ENCODE measurements at places on chromosomes 6 and 20.

- peak; percentile 73 for DNase-seq
These were observed 220.1 kb downstream of the HACE1 start for GRCh38 chr6:104639668-104640067.

- DNase-seq: peak; percentile 41
These were observed 1.6 kb downstream of the ZMYND8 start for GRCh38 chr20:47354714-47355488.

DNA sequence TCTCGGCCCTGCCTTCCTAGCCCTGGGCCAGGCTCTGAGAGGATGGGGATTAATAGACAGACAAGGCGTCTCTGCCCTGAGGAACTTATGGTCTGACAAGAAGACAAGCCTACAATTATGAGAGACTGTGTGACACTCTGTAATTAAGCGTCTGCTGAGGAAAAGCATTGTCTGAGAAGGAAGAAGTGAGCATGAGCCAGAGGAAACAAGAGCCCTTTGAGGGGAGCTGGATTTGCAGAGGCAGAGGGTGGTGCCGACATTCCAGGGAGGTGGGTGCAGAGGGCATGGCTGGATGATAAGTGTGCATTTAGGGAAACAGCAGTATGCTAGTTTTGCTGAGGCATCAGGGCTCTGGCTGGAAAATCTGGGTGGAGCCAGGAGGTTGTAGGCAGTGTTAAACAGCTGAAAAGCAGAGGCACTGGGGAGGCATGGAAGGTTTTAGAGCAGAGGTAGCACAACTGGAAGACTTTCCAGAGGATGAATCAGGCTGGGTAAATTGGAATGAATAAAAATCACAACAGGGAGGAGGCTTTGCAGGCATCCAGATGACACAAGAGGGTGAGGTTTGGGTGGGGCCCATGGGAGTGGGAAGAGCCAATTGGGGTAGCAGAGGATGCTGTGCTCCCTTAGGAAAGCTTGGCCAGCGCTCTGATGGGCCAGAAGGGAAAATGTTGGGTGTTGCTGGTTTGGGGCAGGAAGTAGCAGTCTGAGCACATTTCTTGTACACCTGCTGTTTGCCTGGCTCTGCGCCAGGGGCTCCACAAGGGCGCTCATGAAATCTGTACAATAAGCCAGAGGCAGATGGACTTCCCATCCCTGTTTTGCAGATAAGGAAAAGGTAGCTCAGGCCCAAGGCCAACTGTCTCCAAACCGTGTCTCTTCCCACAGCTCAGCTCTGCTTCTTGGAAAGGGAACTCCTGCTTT, 74.0 kb upstream of the MYL9 start:
- DNase-seq: peak; percentile 52

GRCh38 chr6:42565823-42566613, 2.2 kb downstream of the UBR2 start:
- peak; percentile 15 for DNase-seq

GRCh38 chr6:44446626-44447300, 59.3 kb downstream of the CDC5L start:
- peak; percentile 89 for DNase-seq

GRCh38 chr6:150646228-150646627, 46.5 kb downstream of the PLEKHG1 start:
- DNase-seq: no peak

DNA sequence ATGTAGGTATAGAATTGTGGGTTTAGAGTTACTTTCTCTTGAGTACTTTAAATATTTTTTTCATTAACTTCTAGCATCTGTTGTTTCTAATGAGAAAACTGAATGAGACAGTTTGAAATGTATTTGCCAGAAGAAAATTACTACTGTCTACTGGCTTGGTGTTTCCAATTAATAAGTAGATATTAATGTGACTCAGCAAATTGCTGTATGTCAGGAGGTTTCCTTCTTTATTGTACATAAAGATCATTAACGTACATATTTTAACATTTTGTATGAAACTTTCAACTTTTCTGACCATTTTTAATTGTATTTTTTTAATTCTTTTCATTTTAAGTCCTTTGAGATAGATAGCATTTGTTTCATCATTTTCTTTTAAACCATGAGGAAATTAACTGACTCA, 135.1 kb upstream of the SLC22A23 start:
- peak; percentile 9 for DNase-seq

DNA sequence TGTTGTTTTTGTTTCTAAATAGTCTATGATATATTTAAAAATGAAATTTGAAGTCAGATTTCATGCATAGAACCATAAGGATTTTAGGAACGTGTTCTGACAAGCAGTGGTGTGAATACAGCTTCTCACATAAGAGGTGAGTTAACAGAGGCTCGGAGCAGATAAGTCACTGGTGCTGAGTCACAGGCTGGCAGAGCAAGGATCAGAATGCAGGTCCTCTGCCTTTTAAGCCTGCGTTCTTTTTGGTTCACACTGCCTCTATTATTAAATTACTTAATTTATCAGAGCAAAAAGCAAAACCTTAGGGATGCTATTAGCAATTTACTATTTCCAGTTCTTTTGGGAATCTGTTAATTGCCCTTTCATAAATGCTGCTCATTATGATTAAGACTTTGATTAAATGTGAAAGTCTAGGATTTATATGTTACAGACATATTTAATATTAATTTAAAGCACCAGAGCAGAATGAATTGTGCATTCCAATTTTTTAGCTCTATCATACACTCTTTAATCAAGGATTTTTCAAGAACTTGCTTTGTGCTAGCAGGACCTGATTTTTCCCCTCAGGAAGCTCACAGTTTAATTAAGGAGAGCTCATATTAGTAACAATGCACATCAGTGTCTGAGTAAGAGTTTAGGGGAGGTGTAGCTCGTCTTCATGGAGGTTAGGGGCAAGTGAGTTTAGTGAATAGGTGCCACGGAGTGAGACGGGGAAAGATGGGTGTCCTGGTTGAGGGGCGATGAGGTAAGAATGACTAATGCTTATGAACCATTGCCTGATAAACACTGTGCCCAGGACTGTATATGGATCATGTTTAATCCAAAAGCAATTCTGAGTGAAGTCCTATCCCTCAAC, 212.7 kb upstream of the AGPAT4 start:
- DNase-seq: peak; percentile 25

DNA sequence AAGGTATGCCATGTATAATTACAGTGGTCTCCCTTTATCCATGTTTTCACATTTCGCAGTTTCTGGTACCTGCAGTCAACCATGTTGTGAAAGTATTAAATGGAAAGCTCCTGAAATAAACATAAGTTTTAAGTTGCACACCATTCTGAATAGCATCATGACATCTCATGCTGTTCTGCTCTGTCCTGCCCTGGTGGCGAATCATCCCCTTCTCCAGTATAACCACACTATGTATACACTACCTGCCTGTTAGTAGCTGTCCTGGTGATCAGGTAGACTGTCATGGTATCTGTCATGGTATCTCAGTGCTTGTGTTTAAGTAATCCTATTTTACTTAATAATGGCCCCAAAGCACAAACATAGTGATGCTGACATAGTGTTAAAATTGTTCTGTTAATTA, 97.1 kb downstream of the ZFAND3 start:
- no peak for DNase-seq

DNA sequence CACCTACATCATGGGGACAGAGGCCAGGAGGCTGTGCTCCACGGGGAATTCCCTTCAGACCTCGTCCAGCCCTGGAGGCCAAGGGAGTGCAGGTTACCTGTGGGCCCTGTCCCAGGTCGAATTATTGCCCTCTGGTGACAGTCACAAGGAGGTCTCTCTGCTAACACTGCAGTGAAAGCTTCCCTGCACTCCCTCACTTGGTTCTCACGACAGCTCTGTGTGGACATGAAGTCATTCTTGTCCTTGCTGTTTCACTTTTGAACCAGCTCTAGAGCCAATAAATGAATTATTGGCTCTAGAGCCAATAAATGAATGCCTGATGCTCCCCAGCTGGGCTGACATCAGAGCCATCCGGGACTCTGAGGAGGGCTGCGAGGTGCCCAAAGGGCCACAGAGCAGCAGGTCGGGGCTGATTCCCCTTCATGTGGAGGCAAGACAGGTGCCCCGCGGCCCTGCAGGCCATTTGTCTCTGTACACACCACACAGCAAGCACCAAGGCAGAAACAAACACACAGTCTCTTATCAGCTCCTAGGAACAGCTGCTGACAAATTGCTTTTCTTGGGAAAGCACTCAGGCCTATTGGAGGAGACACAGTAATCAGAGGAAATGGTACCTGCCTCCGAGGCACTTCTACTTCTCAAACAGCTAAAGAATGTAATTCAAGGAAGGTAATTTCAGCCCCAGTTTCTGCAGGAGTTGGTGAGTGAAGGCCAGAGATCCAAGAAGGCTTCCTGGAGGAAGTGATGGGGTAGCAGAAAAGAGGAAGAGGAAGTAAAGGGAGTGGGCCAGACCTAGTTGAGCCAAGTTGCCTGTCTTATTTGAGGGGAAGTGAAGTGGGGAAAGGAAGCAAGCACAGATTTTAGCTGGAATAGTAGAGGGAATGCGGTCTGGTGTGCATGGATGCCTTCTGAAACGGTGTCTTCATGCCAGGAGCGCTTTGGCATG, 27.5 kb upstream of the TBXT start:
- DNase-seq: no peak

- no peak for DNase-seq
These were observed 7.8 kb upstream of the NCOA3 start for GRCh38 chr20:47493963-47494293.

GRCh38 chr6:34358389-34358905, 34.0 kb downstream of the NUDT3 start:
- DNase-seq: peak; percentile 75

DNA sequence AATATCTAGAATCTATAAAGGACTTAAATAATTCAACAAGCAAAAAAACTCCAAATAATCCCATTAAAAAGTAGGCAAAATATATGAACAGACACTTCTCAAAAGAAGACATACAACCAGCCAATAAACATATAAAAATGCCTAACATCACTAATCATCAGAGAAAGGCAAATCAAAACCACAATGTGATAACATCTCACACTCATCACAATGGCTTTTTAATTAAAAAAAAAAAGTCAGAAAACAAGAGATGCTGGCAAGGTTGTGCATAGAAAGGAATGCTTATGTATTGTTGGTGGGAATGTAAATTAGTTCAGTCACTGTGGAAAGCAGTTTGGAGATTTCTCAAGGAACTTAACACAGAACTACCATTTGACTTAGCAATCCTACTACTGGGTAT, 979.6 kb upstream of the MAP3K7 start:
- no peak for DNase-seq

DNA sequence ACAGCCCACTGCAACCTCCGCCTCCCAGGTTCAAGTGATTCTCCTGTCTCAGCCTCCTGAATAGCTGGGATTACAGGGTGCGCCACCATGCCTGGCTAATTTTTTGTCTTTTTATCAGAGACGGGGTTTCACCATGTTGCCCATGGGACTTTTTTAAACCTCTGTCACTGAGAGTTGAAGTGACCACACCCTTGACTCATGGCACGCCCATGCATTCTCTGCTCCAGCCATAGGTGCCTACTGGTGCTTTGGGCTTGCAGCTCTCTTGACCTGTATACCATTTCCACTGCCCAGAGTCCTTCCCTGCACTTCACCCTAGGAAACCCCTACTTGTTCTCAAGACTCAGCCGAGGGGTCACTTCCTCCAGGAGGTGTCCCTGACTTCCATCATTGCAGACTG, 2.4 kb upstream of the SCRT2 start:
- no peak for DNase-seq

GRCh38 chr20:44035924-44036323, 121.3 kb downstream of the TOX2 start:
- DNase-seq: no peak

DNA sequence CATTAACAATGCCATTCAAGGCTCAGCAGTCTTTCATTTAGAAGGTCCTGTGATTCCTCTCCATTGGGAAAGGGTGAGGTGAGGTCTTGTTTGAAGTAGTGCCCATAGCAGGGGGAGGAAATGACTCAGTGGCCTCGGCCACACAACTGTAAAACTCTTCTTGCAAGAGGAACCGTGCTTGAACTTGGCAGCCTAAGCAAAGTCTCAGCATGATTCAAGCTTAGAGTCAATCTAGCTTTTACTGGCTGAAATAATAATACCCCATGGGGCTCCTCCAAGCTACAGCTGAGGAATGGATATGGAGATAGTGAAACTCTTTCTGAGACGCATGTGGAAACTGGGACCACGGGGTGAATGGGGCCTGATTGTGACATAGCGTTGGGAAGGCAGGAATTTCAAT, 428.2 kb downstream of the BMP2 start:
- no peak for DNase-seq

DNA sequence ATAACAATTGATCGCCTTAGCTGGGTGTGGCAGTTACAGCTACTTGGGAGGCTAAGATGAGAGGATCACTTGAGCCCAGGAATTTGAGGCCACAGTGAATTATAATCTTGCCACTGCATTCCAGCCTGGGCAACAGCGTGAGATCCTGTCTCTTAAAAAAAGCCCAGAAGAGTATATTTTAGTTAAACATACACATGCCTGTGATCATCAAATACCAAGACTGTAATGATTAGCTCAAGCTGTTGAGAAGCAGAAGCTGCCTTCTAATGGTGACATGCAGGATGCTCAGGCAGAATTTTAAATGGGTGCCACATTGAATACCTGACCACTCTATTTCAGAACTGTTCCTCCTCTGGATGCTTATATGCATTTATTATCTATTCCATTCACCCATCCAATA, 8.9 kb upstream of the TMEM14A start:
- DNase-seq: peak; percentile 10

- no peak for DNase-seq
These were observed 430.7 kb upstream of the KHDRBS2 start for GRCh38 chr6:62716719-62717118.

DNA sequence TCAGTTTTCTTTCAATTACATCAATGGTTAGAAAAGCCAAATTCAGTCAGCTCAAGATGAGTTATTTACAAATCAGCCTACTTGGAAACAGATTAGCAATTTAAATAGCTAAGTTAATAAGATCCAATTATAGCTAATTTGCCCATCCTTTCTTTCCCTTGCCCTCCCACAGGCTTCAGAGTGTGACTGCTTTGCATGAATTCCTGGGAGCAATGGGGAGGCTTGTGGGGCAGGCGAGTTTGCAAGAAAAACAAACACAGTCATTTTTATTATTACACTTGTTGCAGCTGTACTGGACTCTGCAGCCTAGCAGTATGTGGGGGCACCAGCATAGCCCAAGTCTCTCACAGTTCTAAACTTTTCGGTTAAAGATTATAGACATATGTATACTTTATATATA, 219.0 kb downstream of the NKAIN2 start:
- no peak for DNase-seq

DNA sequence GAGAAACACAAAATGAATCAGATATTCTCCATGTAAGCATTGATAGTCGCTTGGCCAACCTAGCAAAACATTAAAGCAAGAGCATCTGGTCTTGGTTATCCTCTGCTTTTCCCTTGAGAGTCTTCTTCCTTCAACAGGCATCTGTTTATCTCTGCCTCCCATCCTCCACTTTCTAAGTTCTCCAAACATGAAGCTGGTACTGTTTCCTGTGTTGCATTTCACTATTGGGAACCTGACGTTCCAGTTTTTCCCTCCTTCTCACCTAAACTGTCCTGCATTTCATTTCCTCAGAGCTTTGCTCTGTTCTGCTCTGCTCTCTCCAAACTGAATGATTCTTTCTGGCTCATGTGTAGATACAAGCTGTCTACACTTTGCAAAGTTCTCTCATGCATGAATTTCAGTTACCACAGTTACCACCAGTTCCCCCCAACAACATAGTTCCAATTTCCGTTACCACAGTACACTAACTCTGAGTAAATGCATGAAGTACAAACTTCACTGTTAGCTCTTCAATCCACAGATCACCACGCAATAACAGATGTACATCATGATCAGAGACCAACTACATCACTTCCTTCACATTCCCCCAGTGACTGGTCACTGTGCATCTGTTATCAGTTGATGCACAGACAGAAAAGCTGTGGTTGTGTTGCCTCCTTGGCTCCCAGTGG, 86.7 kb upstream of the F13A1 start:
- DNase-seq: no peak

GRCh38 chr6:134315974-134316441, 1.9 kb downstream of the SGK1 start:
- no peak for DNase-seq

- DNase-seq: no peak
These were observed 63.8 kb downstream of the MBOAT1 start for GRCh38 chr6:20148433-20148832.

All from EH (cell line).